ENCODE measurements at places on chromosomes 13 and 19.
A peak's percentile ranks its signal among the peaks of the same experiment; 100 is the strongest.

DNA sequence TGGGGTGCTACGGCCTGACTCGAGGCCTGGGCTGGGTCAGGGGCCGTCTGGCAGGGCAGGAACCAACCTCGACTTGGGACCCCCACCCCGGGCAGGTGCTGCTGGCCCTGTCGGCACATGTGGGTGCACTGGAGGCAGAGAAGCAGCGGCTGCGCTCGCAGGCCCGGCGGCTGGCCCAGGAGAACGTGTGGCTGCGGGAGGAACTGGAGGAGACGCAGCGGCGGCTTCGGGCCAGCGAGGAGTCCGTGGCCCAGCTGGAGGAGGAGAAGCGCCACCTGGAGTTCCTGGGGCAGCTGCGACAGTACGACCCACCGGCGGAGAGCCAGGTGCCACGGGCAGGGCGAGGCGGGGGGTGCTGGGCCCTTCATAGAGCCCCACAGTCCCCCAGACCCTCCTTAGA lies 5.9 kb downstream of the KLC3 start:
- no peak for DNase-seq

DNA sequence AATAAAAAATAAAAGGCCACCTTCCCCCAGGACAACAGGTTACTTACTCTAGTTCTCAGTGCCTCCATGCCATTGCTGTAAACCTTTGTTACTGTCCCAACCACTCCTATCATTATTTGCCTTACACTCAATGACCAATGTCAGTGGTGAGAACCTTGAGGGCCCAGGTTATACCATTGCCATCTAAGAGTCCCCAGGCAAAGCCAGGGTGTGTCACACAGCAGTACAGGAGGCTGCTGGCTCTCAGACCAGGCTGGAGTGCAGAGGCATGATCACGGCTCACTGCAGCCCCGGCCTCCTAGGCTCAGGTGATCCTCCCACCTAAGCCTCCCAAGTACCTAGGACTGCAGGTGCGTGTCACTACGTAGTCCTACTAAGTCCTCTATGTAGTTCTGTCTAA lies 6.1 kb downstream of the ELAVL1 start:
- DNase-seq = no peak

DNA sequence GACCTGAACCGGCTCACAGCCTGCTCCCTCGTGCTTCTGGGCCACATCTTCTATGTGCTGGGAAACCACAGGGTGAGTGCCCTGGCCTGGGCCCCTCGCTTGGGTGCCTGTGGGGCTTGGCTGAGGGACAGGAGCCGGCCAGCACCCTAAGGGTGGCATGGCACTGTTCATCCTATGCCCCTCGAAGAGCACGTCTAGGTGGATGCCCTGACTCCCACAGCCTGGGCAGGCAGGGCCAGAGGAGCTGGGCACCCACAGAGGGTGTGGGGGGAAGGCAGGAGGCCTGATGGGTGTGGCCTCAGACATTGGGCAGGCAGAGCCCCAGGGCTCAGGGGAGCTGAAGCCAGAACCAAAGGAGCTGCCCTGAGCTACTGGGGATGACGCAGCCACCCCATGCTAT lies 28.7 kb downstream of the MAU2 start:
- DNase-seq = no peak

DNA sequence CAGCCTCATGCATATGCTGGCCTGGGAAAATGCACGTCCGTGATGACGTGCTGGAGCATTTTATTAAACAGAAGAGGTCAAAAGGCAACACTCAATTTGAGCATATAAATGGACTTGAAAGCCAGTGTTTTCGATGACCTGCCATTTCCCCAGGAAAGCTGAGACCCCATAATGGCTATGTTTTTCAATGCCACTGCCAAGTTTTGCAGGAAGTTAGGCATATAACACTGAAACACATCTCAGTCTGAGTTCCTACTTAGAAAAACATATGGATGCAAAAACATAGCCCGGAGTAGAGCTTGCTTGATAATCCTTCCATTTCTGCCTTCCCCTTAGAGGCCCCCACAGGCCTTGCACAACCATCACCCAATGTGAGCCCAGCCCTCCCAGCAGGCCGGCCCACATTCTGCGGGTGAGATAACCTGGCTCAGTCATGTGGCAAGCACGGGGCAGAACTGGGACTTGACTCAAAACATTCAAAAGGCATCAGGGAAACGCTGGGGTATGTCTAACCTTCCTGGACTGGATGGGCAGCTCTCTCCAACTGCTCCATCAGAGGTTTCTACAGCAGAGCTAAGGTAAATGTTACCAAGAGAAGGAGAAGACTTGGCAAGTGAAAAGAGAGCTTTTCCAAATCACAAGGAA lies 24.9 kb downstream of the EPS15L1 start:
- DNase-seq = peak; percentile 51

DNA sequence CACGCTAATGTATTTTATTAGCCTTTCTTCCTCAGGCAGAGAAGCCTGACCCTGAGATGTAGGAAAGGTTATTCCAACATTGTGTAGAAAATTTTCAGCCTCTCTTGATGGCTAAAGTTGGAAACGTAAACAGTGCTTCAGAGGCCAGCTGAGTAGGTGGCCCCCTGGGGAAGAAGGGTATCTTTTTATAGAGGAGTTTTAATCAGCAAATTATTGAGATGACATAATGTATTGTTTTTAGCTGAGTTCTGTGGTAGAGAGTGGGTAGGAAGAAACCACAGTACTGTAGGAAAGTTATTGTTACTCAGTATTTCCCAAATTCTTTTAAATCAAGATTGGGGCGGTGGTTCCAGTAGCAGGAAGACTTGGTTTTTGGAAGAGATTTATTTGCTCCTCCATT lies 268.8 kb downstream of the DLEU7 start:
- no peak for DNase-seq

GRCh38 chr13:49307365-49307764 lies 59.6 kb downstream of the CDADC1 start:
- no peak for DNase-seq

DNA sequence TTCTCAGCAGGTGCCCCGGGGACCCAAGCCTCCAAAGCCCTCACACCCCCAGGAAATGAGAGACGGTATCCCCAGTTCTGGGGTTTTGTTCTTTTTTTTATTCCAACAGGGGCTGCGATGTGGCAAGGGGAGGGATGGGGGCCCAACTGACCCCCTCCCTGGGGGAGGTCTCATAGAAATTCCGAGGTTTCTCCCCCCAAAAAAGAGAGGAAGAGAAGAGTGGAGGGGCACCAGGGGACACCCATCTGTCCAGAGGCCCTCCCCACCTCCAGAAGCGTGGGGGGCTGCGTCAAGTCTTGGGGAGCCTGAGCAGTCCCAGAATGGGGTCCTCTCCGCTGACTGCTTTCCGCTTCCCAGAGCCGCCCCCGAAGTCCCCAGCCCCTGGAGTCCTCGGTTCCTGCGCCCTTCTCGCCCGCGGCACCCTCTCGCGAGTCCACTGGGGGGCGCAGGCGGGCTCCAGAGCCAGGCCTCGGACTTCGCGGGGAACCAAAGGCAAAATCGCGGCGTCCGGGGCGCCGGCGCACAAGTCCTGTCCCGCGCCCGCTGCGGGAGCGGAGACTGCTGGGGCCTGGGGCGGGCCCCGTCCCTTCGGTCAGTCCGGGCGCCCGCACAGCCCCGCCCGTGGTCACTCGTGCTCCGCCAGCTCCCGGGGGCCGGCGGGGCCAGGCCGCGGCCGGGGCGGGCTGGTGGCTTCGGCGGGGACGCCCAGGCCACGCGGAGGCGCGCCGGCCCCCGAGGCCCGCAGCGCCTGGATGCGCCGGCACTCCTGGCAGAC lies 4.4 kb upstream of the ATP1A3 start:
- DNase-seq = peak; percentile 23

GRCh38 chr19:46791944-46792343 lies 3.5 kb upstream of the SLC1A5 start:
- peak; percentile 79 for DNase-seq

DNA sequence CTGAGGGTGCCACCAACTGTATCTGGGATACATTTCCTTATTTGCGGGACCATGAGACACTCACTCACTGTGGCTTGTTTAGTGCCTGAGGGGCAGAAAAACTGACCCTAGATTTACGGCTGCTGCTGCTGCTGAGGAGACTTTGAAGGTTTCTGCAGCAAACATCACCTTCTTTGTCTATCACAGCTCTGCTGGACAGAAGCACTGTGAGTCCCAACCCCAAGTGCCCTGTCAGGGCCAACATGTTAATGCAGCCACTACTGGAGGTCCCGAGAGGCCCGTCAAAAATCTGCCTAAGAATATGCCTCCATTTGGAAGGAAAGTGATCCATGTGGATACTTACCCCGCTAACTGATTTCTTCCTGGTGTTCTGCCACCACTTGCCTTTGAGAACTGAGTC lies 37.3 kb upstream of the UBL3 start:
- DNase-seq = no peak

GRCh38 chr19:48353677-48354076 lies 10.1 kb downstream of the TMEM143 start:
- DNase-seq = no peak

DNA sequence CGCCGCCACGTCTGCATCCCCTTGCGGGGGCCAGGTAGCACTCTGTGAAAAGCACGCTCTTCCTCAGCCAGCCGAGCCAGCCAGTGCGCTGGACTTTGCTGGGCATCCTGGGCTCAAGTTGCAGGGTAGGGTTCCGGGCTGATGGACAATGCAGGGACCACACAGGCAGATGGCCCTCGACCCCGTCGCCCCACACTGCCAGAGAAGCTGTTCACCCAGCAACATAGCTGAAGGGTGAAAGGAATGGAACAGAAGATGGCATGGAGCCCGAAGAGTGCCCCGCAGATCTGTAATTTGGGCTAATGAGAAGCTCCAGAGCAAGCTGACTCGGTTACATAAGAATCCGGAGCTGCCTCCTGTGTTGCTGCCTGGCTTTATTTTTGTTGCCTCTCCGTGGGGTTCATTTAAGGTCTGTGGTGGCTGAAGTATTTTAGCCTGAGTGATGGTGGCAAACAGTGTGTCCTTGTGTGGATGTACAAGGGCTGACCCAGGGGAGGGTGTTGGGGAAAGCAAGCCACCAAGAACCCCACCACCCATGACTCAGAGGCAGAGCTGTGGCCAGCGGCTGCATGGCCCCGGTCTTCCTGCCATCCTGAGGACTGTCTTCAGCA lies 105.8 kb downstream of the SOX1 start:
- DNase-seq = no peak

DNA sequence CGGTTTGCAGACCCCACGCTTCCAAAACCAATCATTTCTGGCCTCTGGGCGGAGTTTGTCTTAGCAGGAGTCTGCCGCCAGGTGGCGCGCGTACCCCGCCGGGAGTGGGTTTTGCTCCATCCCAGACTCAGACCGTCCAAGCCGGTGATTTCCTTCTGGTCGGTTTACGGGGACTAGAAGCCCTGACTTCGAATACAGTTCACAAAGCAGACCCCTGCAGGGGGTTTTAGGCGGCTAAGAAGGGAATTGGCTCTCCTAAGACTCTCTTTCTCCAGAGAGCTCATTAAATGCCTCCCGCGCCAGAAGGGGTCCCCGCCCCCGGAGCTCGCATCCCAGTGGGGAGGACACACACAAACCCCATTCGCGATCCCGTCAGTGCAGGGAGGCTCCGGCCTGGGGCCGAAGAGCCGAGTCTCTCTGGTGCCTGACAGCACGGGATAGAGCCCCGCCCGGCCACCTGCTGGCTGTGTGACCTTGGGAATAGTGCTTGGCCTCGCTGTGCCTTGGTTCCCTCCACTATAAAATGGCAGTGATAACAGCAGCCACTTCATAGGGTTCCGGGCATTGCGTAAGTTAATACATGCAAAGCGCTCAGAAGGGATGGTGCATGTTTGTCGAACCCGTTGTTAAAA lies 8.6 kb upstream of the NUP62 start:
- DNase-seq = peak; percentile 78
